ENCODE measurements at places on chromosomes 16 and 17.

GRCh38 chr17:64262198-64262999, 661 bp downstream of the TEX2 start:
- peak; percentile 49 for DNase-seq

DNA sequence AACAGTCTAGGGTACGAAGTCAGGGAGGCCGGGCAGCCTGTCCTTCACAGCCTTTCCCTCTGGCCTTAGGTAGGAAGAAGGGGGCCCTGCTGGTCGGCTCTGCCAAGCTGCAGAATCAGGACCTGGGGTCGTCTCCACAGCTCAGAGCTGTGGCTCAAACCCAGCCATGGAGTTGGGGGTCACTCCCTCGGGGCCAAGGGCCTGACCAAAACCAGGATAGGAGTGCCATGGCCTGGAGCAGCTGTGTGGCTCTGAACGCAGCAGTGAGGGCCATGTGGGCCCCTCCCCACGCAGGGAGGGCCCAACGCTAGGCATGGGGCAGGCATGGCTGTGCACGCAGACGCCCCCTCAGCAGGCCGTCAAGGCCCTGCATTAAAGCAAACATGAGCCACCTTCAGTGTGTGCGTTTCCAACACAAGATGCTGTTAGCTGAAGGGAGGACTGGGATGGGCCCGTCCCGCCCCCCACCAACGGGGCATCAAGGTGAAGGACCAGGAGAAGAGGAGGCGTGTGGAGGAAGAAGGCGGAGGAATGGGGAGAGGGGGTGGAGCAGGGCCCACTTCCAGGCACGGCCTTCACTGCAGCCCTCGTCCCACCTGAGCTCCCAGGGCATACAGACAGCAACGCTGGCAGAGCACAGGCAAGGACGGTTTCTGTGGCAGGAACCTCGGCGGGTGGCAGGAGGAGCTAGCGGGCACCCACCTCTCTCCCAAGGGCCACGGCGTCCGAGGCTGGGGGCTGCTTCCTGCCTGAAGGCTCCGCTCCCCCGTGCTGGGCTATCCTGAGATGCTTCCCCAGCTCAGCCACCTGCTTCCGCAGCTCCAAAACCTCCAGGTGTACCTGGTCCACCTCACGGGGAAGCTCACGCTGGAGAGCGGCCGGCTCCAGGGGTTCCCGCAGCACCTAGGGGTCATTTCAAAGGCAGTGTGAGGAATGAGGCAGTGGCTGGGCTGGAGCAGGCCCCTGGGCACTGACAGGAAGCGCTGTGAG, 55.3 kb downstream of the CCDC57 start:
- no peak for DNase-seq

- DNase-seq = no peak
Observed at GRCh38 chr17:45573924-45574770, 83.6 kb upstream of the PLEKHM1 start.

DNA sequence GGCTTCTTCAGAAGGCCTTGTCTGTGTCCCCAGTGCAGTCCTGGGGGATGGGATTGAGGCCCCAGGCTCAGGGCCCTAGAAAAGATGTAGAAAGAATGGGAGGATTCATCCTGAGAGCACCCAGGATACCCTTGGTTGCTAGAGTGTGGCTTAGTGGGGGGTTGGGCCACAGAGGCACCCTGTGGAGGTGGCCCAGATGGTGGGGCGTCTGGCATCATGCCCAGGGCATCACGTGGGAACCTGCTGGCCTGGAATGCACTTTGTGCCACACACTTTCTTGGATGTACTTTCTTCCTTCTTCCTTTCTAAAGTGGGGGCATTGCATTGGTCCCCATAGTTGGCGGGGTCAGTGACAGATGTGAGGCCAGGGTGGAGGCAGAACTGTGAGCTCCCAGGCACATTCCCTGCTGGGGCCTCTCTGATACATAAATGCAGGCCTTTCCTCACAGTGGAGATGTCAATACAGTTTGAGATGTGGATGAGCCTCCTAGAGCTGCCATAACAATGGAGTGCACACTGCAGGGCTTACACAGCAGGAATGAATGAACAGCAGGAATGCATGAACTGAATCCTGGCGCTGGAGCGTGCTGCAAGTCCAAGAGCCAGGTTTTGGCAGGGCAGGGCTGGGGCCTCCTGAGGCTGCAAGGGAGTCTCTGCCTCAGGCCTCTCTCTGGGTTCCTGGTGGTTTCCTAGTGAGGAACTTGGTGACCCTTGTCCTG, 43.3 kb downstream of the MGAT5B start:
- no peak for DNase-seq

GRCh38 chr16:48576927-48577326, 33.1 kb downstream of the N4BP1 start:
- DNase-seq = no peak

GRCh38 chr16:60203525-60204124, 1469.5 kb upstream of the GOT2 start:
- no peak for DNase-seq

- no peak for DNase-seq
Observed at GRCh38 chr17:40089077-40089895, 11.1 kb downstream of the NR1D1 start.

DNA sequence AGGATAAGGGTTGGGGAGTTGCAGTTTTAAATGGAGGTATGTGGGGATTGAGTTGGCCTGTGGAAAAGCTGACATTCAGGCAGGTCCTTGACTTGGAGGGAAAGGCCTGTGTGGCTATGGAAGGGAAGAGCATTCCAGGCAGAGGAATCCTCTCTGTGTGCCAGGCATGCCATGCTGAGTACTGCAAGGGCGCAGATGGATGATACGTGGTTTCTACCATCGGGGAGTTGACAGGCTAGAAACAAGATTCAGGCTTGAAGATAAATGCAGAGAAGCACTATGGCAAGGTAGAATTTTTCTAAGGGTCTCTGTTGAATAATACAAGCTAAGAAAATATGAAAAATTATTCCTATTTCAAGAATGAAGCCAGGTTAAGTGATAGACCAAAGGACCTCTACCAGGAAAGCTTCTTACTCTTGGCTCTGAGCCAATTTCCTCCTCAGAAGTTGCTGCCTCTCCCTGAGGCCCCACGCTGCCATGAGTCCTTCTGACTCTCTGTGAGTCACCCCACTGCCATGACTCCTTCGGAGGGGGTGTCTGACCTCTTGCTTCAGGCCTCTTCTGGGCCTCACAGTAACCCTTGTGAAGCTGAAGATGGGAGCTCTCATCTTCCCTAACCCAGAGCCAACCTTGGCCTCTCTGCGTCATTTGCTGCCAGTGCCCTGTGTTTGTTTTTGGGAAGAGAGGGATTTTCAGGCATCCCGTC, 75.8 kb downstream of the WNT3 start:
- no peak for DNase-seq

- DNase-seq = no peak
Observed at GRCh38 chr17:76548378-76549214, 8.8 kb downstream of the PRCD start.

Data from activated T-cell treated with anti-CD3 and anti-CD28 coated beads, Interleukin-2, amount 50 U/mL, for 4 hours (primary cell).